ENCODE measurements at places on chromosomes 5 and 9.

- peak; percentile 94 for DNase-seq
These were observed 54.5 kb downstream of the STK10 start for GRCh38 chr5:172133359-172134029.

DNA sequence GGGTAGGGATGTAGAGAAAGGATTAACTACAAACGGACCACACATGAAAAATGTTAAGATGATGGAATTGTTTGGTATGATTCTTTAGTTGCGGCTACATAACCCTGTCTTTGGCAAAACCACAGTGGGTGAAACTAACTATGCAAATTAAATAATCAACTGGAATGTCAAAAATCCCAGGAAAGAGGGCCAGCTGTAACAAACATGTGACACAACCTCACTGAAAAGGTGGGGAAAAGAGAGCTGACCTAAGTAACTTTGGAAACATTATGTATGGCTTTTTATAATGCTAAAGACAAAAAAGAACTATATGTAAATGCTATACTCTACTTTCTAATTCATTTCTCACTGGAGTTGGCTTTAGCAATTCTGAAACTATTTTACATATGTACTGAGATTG lies 252.0 kb downstream of the MRPS30 start:
- DNase-seq, result no peak

GRCh38 chr5:122415030-122415800 lies 103.2 kb downstream of the SNCAIP start:
- DNase-seq, result peak; percentile 48

DNA sequence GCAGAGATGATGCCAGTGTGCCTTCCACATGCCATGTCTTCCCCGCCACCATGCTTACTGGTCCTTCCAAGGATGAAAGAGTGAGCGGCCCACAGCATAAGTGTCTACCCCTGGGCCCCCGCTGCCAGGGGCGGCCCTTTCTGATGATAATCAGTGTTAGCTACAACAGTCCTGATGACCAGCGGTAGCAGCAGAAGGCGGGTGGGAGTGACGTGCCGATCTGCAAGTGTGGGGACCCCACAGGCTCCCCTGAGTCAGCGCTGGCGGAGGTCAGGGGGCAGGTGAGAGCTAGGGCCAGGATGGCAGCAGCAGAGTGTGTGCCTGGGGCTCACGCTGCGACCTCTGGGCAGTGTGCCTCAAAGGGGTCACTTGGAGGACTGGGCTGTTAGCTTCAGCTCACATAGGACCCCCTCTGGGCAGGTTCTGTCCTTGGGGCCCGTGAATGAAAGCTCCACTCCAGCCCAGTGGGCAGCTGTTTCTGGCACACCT lies 80.4 kb downstream of the HMCN2 start:
- no peak for DNase-seq

DNA sequence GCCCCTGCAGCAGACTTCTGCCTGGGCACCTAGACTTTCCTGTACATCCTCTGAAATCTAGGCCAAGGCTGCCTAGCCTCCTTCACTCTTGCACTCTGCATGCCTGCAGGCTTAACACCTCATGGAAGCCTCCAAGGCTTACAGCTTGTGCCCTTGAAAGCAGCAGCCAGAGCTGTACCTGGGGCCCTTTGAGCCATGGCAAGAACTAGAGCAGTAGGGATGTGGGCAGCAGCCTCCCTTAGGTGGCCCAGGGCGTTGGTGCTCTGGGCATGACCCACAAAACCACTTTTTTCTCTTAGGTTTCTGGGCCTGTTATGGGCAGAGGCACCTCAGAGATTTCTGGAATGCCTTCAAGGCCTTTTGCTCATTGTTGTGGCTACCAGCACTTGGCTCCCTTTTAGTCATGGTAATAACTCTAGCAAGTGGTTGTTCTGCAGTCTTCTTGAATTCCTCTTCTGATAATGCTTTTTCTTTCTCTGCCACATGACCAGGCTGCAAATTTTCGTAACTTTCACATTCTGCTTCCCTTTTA lies 606.2 kb downstream of the TLE4 start:
- no peak for DNase-seq

GRCh38 chr5:106691701-106692100 lies 979.0 kb downstream of the EFNA5 start:
- DNase-seq, result no peak
